A549 treated with AZD2906 at 1 μM for 4 hours (cell line): ENCODE measurements at places on chromosomes 1 and 21. TPM values are rescaled to one million over a fixed set of nuclear protein-coding genes. Genes with fewer than 3 reads are reported as not detected.

The S100A10 gene
- 2,226 to 2,594 TPM (median 2,422 TPM) in 5 replicates for total RNA-seq

The TMEM54 gene
- total RNA-seq, result 27.0 to 46.1 TPM (median 44.1 TPM) in 5 replicates

The NHLH1 gene
- 0.32 to 0.71 TPM (median 0.40 TPM) in 5 replicates for total RNA-seq

The TMEM51 gene
- total RNA-seq, result 25.2 to 29.1 TPM (median 27.8 TPM) in 5 replicates

The HMCN1 gene
- 0.02 to 0.09 TPM (median 0.06 TPM) in 5 replicates for total RNA-seq

The SPATA21 gene
- total RNA-seq, result 0.03 to 0.09 TPM (median 0.05 TPM) in 5 replicates

The NUF2 gene
- 23.0 to 30.7 TPM (median 25.2 TPM) in 5 replicates for total RNA-seq

The GABRD gene
- total RNA-seq, result 0.19 to 0.66 TPM (median 0.44 TPM) in 5 replicates

The PAPPA2 gene
- total RNA-seq, result 0.01 to 0.02 TPM (median 0.01 TPM) in 5 replicates

The LPAR3 gene
- 0.20 to 0.40 TPM (median 0.34 TPM) in 5 replicates for total RNA-seq

The KCNJ9 gene
- total RNA-seq, result not detected in 5 replicates

The CD52 gene
- total RNA-seq, result not detected in 5 replicates

The AGPAT3 gene
- total RNA-seq, result 21.4 to 26.3 TPM (median 23.8 TPM) in 5 replicates

The KTI12 gene
- 15.9 to 20.8 TPM (median 17.7 TPM) in 5 replicates for total RNA-seq

The TTLL10 gene
- not detected in 5 replicates for total RNA-seq

The TMEM82 gene
- total RNA-seq, result not detected in 5 replicates

The BEND5 gene
- not detected in 5 replicates for total RNA-seq

The SLAMF6 gene
- not detected in 5 replicates for total RNA-seq

The YBX1 gene
- 725 to 772 TPM (median 737 TPM) in 5 replicates for total RNA-seq

The C1orf159 gene
- 8.2 to 14.5 TPM (median 13.7 TPM) in 5 replicates for total RNA-seq

The PDE9A gene
- total RNA-seq, result 1.2 to 1.5 TPM (median 1.3 TPM) in 5 replicates

The NVL gene
- total RNA-seq, result 17.8 to 22.1 TPM (median 20.6 TPM) in 5 replicates

The UQCRHL gene
- total RNA-seq, result 5.5 to 7.6 TPM (median 6.6 TPM) in 5 replicates

The P3R3URF gene
- not detected in 5 replicates for total RNA-seq

The DIO1 gene
- total RNA-seq, result not detected in 5 replicates

The ARHGEF10L gene
- 5.6 to 7.2 TPM (median 6.7 TPM) in 5 replicates for total RNA-seq

The TINAGL1 gene
- 0.31 to 0.72 TPM (median 0.55 TPM) in 5 replicates for total RNA-seq

The HTR6 gene
- total RNA-seq, result 0.12 to 0.22 TPM (median 0.13 TPM) in 5 replicates

The KCNJ15 gene
- 0.12 to 0.53 TPM (median 0.18 TPM) in 5 replicates for total RNA-seq

The ATP1A4 gene
- 0.07 TPM in 1 of 5 replicates, not detected in the others for total RNA-seq
